CD4-positive, CD25-positive, alpha-beta regulatory T cell (primary cell): ENCODE measurements at places on chromosomes 16 and 17. TPM values are rescaled to one million over a fixed set of nuclear protein-coding genes. Genes with fewer than 3 reads are reported as not detected.

DNA sequence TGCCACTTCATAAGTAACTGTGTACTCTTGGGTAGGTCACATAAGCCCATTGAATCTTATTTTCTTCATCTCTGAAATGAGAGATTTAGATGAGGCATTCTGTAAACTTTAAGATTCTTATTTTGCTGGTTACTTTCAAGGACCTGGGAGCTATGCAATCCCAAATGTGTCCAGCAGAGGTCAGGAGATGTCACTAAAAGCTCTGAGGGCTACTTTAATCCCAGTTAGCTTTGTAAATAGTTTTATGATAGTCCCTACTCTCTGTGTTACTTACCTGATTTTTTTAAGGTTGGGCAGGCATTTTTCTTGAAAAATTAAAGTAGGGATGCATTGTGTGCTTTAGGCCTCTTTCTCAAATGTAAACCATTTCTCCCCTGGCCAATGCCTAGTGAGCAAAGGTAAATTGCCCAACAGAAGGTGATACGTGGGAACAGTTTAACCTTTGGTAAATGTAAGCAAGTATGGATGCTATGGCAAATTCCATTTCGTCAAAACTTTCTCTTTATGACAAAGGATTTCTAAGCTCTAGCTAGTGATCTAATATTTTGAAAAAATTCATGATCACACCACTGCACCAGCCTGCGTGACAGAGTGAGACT, 57.1 kb upstream of the WSB1 start:
- DNase-seq = peak; percentile 69

DNA sequence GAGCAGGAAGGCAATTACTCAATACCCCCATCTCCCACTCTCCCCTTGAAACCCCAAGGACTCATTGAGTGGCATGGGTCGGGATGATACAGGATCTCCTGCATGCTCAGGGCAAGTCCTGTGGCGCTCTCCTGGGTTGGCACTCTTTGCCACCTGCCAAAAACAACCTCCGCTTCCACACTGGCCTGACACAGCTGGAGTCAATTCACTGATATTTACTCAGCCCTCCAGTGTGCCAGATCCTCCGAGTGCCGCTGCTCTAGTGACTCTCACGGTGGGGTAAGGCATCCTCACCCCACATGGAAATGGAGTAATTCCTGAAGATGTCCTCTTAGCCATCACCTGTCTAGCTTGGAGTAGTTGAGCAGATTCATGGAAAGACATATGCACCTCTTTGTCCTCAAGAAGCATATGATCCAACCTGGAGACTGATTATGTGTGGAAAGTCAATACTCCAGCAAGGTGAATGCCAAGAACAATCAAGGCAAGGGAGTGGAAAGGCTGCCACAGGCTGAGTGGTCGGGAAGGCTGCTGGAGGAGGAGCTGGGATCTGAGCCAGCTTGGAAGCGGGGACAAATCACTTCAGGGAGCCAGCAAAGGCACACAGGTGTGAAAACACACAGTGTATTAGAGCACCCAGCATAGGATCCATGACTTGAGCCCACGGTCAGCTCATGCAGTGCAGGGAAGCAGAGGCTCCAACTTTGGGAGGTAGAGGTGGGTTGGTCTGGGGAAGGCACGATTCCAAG, 12.6 kb upstream of the GOSR2 start:
- no peak for DNase-seq

GRCh38 chr17:72249441-72249840, 128.6 kb downstream of the SOX9 start:
- DNase-seq = no peak

GRCh38 chr16:65308506-65308905, 186.6 kb upstream of the CDH11 start:
- no peak for DNase-seq

DNA sequence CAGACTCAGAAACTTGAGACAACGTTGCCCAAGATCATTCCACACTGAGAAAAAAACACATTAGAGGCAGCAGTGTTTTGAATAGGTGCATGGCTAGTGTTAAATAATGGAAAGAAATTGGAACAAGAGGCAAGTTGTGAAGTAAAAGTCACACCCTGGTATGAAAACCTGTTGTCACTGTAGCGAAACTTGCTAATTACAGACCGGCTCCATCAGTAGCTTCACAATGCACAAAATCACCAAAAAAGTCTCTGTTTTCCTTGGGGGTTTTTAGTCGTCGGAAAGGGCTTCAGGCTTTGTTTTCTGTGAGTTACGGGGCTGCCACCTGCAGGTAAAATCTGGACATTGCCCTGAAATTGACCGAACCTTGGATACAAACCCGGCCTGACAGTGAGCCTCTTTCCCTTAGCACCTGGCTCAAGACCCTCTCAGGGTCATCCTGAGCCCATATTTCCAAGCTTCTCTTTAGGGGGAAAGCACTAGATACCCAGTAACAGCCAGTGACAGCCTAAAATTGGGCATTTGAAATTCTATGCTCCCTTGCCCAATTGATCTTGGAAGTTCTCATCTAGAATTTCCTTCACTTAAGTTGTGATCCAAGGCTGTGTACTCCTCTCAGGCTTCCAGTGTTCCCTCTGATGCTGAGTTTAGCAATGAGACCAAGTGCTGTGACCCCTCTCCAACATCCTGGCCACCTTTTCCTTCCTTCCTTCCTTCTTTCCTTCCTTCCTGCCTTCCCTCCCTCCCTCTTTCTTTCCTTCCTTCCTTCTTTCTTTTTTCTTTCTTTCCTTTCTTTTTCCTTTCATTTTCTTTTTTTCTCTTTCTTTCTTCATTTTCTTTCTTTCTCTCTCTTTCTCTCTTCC, 7.2 kb upstream of the GRB2 start:
- peak; percentile 81 for DNase-seq

GRCh38 chr17:79331492-79331891, 256.9 kb downstream of the ENGASE start:
- DNase-seq = no peak

DNA sequence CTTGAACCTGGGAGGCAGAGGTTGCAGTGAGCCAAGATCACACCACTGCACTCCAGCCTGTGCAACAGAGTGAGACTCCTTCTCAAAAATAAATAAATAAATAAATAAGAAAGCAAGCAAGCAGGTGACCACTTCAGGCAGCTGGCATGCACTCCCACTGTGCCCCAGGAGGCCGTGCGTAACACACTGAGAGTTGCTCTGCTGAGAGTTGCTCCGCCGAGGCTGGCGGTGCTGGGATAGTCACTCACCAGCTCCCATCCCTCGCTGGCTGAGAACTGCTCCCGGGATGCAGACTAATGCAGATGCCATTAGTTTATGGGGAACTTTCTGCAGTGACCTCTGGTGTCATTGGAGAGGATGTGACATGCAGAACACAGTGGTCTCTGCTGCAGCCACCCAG, 105.7 kb upstream of the PLCG2 start:
- DNase-seq = no peak

- no peak for DNase-seq
These were observed 19.7 kb downstream of the TMEM11 start for GRCh38 chr17:21194226-21194625.

DNA sequence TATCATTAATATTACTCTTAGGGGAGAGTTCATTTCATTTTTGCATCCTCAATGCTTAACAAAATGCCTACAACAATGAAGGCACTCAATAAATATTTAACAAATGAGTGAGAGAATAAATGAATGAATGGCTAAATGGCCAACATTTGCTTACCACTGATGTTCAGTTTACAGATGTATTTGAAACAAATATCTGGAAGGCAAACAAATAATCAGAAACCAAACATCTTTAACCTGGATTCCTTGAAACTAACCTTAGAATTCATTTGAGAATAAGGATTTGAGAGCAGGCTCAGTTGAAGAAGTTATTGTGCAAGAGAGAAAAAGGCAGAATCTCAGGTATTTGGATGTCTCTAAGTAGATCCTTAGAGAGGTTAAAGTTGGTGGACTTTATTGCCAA, 8.4 kb downstream of the NACA2 start:
- no peak for DNase-seq

GRCh38 chr17:32813021-32813420, 63.9 kb downstream of the MYO1D start:
- no peak for DNase-seq

GRCh38 chr16:75420987-75421819, 12.1 kb downstream of the CFDP1 start:
- DNase-seq = no peak

- DNase-seq = no peak
These were observed 3.6 kb downstream of the MMP28 start for GRCh38 chr17:35791681-35792350.

GRCh38 chr16:31572821-31573220, 45.1 kb downstream of the AHSP start:
- no peak for DNase-seq

DNA sequence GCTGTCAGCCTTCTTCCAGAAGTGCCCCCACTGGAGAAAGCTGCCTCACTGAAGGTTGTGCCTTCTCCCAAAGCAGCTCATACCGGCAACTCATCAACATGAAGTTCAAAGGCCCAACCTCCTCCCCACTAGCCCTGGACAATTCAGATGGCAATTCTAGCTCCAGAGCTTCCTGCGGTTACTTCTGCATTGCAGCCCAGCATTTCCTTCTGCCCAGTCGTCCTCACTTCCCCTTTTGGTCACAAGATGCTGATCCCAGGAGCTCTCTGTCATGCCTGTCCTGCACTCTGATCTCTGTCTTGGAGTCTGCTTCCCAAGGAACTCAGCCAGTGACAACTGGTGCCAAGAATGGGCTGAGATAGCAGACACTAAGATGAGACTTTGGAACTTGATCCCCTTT, 178.2 kb upstream of the SOX9 start:
- no peak for DNase-seq

- DNase-seq = peak; percentile 41
These were observed 4.0 kb downstream of the SLC35B1 start for GRCh38 chr17:49703557-49704277.

DNA sequence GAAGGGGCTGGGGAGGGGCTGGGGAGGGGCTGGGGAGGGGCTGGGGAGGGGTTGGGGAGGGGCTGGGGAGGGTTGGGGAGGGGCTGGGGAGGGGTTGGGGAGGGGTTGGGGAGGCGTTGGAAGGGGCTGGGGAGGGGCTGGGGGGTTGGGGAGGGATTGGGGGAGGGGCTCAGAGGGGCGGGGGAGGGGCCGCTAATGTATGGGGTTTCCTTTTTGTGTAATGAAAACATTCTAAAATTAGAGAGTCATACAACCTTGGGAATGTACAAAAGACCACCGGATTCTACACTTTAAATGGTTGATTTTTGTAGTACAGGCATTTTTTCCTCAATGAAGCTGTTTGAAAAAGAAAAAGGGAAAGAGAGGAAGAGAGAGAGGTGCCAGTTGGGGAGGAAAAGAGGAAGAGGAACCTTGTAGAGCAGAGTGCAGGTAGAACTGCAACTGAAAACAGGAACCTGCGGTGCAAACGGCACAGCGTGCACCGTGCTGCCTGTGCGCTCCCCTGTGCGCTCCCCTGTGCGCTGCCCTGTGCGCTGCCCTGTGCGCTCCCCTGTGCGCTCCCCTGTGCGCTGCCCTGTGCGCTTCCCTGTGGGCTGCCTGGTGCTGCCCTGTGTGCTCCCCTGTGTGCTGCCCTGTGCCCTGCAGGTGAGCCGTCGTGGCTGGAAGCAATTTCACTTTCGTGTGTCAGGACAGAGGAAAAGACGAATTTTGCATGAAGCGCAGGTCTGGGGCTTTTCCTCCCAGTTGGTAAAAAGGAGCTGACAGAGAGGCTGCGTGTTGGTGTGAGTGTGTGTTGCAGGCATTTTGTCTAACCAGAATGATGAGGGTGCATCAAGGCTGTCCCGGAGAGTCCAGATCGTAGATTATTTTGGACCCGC, 40.8 kb downstream of the METRNL start:
- peak; percentile 6 for DNase-seq

DNA sequence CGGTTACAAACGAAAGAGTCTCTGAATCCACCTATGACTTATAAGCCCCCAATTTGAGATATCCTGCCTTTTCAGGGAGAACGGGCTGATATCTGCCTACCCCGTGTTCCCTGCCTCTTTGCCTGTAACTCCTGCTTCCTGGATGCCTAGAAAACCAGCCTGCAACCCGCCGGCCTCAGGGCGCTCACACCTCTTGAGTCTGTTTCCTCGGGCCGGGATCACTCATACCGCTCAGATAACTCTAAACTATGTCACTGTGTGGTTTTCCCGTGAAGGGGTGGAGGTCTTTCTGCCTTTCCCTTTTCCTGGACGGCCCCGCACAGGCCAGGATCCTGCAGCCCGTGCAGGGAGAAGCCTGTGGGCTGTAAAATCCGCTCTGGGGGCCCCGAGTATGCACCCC, 10.4 kb downstream of the RPUSD1 start:
- DNase-seq = no peak

GRCh38 chr16:47727131-47727530, 266.0 kb downstream of the PHKB start:
- no peak for DNase-seq

GRCh38 chr17:73317513-73318426, 6.0 kb upstream of the CDC42EP4 start:
- no peak for DNase-seq

GRCh38 chr17:79133985-79134384, 59.4 kb downstream of the ENGASE start:
- DNase-seq = no peak

DNA sequence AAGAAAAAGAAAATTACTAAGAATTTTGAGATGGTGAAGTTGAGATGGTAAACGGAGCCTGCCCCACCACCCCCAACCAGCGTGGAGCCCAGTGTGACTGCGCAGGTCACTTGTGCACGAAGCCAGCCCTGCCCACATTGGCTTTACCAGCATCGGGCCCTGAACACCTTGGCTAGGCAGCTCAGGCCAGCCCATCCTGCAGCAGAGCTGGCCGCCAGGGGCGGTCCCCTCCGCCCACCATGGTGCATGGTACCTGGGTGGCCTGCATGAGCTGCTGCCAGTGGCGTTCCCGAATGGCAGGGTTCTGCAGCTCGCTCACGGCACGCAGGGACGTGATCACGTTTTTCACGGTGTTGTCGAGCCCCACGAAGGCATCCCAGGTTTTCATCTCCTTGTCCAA, 62.7 kb downstream of the DNAH17 start:
- no peak for DNase-seq

DNA sequence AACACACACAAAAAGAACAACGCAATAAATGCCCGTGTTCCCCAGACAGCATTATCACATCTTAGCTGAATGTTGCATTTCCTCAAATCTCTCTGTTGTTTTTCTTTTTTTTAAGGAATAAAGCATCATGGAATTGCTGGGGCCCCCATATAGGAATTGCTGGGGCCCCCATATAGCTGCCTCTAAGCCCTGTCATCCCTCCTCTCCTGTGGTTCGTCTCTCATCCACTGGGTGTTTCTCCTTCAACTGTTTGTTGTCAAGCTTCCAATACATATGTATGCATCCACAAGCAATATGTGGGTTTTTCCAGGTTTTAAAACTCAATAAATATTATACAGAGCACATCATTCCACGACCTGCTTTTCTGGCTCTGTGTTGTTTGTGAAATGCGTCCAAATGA, 43.2 kb downstream of the HSBP1 start:
- no peak for DNase-seq

The PRSS33 gene
- total RNA-seq = not detected

The CFAP97D1 gene
- not detected for total RNA-seq

The C16orf86 gene
- 3.2 TPM for total RNA-seq

The NUPR1 gene
- total RNA-seq = not detected

The ABCA8 gene
- total RNA-seq = not detected

The SPATA32 gene
- total RNA-seq = 0.20 TPM

The EXOC3L1 gene
- total RNA-seq = 0.86 TPM

The NUTF2 gene
- 48.5 TPM for total RNA-seq

The CIAPIN1 gene
- 27.1 TPM for total RNA-seq

The RUNDC3A gene
- total RNA-seq = 0.27 TPM

The RPL13 gene
- 3,164 TPM for total RNA-seq
